ENCODE measurements at places on chromosomes 6 and 20.

- peak; percentile 76 for DNase-seq
Observed at GRCh38 chr6:43076464-43077332, 584 bp downstream of the PTK7 start.

- DNase-seq: no peak
Observed at GRCh38 chr6:166157930-166158617, 9.6 kb downstream of the TBXT start.

DNA sequence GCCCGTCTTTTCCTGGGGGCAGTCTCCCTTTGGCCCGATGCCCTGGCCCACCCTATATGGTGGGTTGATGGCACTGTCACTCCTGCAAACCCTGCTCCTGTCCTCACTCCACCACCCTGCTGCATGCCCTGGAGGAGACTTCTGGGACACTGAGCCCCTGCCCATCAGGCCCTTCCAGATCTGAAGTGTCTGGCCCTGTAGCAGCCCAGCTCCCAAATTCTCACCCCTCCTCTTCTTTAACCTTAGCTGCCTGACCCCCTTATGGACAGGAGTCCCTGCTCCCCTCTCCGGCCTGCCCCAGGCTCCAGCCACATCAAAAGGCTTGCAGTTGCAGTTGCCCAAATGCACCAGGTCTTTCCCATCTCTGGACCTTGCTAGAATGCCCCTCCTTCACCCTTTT lies 20.8 kb upstream of the SLC32A1 start:
- DNase-seq: no peak

GRCh38 chr6:163188746-163189145 lies 225.8 kb upstream of the QKI start:
- no peak for DNase-seq

- no peak for DNase-seq
Observed at GRCh38 chr6:109052018-109052651, 42.5 kb downstream of the SESN1 start.

DNA sequence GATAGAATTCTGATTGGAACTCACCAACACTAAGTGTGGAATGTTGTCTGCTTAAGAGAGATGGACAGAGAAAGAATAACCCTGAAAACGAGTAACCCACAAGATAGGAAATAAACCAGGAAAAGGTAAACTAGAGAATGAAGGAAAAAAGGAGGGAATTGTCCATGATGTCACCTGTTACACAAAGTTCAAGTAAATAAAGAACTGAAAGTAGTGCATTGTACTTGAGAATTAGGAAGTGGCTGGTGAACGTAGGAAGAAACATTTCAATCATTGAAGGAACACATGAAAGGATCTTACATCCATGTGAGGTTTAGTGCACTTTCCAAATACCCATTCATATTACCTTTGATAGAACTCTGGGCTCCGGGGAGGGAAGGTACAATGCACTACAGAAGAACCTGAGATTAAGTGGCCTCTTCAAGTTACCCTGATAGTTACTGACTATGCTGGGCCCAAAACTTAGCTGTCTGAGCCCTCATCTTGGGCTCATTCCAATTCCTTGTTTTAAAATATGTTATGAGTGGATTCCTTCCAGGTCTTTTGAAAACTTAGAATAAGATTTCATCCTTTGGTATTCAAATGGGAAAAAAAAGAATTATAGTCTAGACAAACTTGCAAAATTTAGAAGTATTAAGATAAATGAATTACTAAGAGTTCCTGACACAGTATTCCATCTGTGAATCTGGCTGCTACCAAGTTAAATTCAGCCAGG lies 1.1 kb upstream of the STX7 start:
- DNase-seq: no peak

DNA sequence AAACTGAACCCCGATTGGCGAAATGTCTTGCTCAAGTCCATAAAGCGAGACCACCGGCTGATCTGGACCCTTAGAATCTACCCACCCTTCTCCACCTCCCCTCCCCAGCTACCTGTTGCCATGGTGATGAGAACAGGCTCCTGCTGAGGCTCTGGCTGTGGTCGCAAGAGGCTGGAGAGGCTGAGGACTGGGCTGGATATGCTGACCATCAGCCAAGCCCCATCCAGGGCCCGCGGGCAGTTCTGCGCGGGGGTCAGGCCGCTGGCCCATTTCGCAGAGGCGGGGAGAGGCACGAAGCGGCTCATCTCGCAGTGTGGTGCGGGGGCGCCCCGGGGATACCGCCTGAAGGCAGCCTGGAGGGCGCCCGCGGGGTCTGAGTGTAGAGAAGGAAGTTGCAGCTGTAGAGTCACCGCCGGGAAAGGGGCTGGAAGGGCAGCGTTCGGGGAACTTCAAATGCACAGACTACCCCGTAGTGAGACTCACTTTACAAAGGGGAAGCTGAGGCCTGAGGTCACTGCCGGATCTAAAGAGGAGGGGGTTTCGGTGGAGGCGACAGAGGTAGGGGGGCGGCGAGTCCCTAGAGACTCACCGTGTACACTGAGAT lies 671 bp downstream of the TAPBP start:
- peak; percentile 66 for DNase-seq

- no peak for DNase-seq
Observed at GRCh38 chr20:39640147-39640546, 678.0 kb downstream of the DHX35 start.

DNA sequence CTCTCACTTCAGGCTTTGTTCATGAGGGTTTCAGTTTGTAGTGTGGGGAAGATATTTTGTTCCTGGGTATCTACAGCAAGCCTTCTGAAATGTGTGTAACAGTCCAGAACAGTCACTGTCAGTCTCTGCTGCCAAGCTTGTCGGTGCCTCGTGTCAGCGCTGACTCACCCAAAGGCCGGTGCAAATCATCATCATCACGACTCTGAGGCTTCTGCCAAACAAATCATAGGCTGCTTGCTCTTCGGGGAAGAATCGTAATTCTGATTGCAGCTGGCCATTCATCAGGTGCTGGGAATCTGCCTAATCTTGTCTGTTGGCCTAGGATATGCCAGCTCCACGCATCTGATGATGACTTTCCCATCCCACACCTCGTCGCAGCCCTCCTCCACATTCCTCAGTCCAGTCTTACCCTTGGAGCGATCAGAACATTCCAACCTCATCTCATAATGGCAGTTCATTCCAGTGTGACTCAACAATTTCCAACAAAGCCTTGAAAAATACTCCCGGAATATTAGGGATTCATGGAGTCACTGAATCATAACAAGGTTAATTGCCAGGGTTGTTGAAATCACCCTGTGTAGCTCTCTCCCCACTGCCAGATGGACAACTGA lies 40.9 kb downstream of the ALDH8A1 start:
- no peak for DNase-seq

DNA sequence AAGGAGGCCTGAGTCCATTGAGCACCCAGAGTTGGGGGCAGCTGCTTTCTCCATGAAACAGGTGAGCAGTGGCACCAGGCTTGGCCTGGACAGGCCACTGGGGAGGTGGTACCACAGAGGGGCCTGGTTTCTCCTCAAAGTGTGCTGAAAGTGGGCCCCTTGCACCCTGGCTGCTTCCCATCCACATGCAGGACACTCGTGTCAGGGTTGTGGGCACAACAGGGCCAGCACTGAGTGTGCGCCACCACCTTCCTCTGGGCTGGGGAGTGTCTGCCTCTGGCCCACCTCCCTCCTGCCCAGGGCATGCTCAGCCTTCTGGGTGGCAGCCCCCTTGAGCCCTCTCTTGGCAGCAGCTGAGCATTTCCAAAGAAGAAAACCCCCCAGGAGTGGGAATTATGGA lies 5.2 kb upstream of the SLC22A1 start:
- DNase-seq: no peak

DNA sequence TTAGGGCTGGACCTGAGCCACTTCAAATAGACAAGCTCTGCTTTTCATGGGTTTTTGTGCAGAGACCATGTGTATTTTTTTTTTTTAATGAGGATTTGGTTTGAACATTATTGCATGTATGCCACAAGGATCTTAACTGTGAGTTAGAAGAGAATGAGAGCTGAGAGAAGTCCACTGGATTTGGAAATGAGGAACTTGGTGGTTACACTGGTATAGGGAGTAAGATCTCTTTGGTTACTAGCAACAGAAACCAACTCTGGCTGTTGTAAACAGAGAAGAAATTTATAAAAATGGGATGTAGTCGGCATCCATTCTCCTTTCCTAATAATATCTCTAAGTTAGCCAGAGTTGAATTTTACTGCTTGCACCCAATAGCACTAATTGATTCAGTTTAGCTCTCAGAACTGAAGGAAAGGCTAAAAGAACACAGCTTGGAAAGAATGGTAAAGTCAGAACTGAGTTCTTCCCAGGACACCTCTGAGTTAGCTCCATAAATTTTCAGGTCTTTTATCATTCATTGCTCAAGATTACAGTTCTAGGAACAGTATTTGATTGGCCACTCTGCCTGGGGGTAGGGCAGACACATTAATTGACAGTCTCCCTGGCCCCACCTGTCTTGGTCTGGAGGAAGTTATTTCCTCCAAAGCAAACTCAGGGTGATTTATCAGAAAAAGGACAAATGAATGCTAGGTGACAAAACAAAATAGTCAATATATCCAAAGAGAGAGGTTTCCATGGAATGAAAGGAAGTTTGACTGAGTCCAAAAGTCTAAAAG lies 3.9 kb upstream of the WFDC2 start:
- no peak for DNase-seq

DNA sequence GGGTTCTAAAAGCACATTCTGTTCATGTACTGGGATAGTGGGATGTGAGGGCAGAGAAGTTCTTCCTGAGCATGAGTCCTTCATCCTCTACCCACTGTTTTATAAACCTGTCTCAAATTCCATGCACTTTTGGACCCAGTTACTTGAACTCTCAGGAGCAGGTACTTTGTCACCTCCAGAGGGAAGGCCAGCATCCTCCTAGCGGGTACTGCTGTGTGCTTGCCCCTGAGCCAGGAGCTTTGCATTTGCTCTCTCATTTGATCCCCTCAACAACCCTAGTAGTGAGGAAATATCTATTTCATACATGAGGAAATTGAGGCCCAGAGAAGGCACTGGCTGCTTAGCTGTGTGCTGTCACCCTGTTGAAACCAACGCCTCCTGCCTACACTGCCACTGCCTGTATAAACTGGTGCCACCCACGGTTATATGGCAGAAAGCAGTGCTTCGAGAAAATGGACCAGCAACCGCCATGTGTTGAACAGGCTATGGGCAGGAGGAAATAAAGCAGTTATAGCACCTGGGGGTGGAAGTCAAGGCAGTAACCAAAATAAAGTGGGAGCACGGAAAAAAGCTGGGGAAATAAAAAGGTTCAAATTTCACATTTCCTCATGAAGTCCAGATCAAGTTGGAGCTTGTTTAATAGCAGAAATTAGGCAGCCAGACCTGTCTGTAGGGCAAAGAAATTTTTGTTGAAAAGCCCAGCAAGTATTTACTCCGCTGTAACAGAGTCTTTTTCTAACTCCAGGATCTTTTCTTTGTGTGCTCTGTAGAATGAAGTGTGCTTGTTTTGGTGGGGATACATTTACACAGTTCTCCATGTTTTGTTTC lies 38.0 kb downstream of the KLHL31 start:
- DNase-seq: no peak

DNA sequence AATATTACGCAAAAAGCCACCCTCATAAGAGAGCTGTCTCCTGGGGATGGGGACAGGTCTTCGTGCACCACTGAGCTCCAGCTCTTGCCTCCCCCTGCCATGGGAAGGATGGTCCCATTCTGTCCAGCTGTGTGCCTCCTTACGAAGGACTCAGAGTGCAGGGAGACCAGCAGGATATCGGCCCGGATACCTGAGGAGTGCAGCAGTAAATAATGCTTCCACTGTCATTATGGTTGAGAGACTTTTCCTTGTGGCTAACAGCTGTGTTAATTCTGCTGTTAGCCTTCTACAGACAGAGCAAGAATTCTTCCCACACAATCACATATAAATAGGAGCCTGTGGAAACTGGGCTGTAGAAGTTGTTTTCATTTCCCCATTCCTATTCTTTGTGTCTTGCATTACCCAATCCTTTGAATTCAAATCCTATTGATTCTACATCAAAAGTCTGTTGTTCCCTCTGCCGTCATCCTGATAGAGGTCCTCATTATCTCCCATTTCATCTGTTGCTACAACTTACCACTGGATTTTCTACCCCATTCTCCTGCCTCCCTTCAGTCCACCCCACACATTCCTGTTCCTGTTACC lies 364.6 kb upstream of the SOX4 start:
- DNase-seq: no peak

DNA sequence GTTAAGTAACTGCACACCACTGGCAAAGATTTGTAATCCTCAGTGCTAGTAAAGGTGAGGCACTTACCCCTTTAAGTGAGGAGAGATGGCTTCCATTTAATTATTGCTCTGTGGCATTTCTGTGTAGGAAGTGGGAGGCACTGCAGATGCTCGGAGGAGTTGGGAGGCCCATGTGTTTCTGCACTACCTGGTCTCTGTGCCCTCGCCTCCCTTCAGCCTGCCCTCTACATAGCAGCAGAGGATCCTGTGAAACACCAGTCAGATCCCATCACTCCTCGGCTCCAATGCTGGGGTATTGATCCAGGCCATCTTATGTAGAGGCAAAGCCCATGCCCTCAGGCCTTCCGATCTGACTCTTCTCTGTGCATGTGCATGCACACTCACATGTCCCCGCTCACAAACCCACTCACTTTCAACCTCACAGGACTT lies 67.0 kb downstream of the SLX4IP start:
- no peak for DNase-seq

DNA sequence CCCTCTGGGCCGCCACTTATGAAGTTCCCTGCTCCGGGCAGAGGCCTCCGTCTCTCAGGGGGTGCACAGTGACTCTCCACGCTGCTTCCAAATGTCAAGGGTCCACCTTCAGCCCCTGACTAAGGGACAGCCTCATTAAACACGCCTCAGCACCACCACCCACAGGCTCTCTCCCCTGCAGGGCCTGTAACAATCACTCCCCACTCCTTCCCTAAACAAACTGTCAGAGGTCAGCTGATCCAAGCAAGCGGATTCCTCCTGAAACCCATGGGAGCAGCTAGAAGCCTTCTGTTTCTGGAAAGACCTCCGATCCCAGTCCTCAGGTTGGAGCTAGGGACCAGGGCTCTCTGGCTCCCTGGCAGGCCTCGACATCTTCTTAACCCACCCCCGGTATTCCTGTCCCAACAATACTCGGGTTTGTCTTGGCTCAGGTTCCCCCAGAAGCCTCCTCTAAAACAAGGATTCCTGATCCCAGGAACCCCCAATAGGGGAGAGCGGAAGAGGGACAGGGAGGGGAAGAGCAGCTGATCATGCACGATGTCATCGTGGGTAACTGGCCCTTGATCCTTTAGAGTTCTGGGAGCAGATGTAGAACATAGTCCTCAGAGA lies 181.0 kb downstream of the ZNF217 start:
- DNase-seq: no peak

DNA sequence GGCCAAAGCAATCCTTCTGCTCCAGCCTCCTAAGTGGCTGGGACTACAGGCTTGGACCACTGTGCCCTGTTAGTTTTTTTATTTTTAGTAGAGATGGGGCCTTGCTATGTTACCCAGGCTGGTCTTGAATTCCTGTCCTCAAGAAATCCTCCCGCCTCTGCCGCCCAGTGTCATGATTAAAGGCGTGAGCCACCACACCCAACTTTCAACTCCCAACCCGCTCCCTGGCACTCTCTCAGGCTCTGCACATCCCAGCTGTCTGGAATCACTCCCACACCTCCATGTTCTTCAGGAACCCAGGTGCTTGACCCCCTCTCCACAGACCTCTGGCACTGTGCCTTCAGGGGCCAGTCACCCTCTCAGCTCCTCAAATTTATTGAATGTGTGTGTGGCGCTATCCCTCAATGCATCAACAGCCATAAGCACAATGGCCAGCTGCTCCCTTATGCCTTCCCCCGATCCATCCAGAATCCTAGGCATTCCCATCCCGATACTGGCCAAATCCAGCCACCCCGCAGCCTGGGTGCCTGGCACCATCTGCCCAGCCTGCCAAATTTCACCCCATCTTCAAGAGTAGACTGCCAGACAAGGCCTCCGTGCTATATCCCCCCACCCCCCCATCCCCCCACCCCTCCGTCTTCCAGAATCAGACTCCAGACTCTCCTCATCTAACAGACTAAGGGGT lies 647 bp upstream of the POU5F1 start:
- no peak for DNase-seq
